ENCODE measurements at places on chromosomes 1 and 21.

GRCh38 chr1:245715291-245715701 is 560.5 kb downstream of the KIF26B start:
- DNase-seq, result no peak

- DNase-seq, result no peak
Observed at GRCh38 chr1:33221385-33221758, 34.9 kb upstream of the ZNF362 start.

DNA sequence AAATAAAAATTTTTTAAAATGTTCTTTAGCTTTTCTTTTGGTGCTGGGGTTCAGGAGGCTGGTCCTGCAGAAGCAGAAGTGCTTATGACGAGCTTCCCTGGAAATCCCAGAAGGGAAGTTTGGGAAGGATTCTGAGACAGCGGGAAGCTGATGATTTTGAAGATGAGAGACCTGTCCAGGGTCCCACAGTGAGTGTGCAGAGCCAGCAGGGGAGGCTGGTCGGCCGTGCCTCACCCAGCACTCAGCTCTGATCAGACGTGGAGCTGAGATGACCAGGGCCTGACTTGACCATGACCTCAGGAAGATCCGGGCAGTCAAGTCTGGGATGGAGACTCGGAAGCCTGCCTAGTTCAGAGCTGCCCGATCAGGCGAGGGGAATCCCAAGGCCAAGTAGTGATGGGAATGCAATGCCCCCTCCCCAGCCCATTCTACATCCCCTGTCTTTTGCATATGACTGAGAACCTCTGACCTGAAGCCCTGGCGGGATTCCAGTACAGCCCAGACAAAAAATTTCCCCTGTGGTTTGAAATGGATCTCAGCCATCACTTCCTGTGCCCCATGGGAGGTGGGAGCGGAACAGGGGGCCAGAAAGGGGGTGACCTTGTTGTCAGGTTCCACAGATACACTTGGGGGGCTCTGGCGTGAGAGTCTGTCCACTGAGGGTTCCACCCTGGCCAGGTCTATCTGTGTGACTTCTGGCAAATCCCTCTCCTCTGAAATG is 96.8 kb upstream of the RUNX3 start:
- no peak for DNase-seq

GRCh38 chr1:228087771-228088251 is 5.3 kb downstream of the ARF1 start:
- no peak for DNase-seq

DNA sequence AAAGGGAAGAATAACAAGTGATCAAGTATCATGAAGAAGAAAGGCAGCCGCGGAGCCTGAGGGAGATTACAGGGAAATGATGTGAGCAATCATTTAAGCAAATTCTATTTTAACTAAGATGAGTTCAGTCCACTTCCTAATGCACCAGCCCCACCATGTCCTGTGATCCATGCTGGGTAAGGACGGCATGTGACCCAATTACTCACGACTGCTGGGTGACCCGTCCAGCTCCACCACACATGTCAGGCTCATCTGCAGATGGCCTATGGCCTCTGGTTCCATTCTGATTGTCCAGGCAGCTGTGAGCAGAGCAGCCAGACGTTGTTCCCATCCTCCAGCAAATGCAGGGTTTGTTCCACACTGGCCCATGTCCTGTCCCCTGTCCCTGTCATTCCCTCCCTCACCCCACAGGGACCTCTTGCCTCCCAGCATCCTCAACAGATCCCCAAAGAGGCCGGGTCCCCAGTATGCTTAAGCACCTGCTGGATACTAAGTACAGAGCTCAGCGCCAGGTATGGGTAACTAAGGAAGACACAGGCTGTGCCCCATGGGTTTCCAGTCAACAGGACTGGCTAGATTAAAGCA is 87.9 kb downstream of the MATN1 start:
- no peak for DNase-seq

- no peak for DNase-seq
Observed at GRCh38 chr1:151705753-151706463, 10.7 kb downstream of the CELF3 start.

DNA sequence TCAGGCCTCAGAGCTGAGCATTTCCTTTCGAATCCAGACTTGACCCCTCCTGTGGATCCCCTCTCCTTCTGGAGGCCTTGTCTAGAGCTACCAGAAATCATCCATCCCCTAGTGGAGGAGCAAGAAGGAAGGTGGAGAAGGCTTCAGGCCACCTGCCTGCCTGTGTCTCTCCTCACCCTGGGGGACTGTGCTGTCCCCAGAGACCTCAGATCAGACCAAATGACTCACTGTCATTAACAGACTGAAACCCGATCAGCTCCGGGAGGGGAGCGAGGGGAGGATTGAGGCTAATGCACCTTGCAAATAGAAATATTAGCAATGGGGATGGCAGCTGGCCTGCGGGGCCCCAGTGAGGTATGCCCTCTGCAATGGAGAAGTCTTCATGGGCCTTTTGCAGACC is 2.1 kb downstream of the MYBPH start:
- peak; percentile 79 for DNase-seq

DNA sequence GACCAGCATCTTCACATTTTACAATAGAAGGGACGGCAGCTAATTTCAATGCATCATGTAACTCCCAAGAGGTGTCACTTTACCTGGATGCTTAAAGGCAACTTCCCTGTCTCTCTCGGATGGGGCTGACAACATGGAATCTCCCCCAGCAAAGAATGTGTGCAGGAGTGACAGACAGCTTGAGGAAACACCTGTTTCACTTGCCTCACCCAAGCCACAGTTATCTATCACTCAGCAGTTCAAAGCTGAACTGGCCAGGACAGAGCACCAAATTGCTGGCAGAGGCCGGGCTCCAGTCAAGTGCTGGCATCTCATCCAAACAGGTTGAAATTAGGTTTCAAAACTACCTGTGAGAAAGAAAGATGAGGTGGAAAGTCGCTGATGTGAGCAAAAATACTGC is 538.0 kb upstream of the PLXNA2 start:
- no peak for DNase-seq

DNA sequence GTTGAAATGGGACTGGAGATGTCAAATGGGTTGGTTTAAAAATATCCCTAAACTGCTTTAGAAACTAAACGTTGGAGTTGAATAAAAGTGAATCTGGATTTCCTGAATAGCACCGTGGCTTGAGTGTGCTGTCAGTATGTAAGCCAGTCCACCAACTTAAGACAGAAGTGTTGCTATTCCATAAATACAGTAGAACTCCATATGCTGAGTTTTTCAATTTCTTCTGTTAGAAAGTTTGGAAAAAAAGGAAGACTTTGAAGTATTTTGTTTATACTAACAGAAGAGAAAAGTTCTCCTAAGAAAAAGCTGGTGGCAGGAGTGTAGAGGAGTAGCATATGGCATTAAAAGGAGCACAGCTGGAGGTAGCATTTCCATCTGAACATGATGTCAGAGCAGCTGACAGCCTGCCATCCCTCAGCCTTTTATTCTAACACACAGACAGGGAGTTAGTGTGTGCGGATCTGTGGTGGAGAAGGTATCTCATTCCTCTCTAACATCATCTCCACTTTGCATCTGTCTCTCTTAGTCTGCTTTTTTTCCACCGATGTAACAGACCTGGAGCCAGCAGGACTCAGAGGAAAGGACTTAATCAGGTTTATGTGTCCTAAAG is at the start of gene ZBTB18:
Gene ZBTB18, plus strand, starts transcription at position 449 of the 610 bp plus-strand sequence. Its CDS starts 149 bp downstream, at position 598.
- DNase-seq, result peak; percentile 97

DNA sequence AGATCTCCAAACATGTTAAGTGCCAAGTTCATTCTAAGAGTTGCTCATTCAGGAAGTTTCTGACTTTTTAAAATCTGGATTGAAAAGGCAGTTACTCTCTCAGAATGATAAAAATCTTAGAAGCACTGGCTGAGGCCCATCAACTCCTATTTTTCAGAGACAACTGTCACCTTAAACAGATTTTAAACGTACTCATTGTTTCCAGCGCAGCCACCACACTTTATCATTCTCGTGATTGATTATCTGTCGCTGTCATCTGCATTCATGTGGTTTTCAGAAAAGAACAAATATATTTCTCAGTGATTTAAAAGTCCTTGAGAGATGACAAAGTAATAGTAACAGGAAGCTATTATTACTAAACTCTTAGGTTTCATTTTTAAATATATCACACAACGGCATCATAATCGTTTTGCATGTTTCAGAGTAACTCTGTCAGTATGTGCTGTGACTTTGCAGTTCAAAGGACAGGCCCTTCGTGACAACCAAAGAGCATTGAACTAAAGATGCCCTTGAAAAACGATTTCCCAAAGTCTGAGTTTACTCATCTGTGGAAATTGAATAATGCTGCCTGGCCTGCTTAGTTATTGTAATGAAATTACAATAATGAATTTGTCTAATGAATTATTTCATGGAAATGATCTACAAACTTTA is 14.9 kb upstream of the KCNK1 start:
- DNase-seq, result no peak

GRCh38 chr1:3628445-3628844 is 3.6 kb downstream of the TPRG1L start:
- DNase-seq, result no peak

DNA sequence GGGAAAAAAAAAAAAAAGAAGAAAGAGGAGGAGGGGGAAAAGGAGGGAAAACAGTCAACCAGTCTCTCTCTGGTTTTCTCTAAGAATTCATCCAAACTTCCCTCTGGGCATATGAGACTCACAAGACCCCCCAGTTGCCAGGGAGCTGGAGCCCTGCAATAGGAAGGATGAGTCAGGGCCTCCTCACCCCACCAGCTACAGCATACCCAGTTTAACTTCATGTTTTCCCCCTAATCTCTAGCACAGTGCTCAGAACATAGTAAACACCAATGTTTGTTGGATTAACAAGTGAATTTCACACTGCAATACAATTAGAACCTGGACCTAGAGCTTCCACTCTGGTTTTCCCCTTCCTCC is 7.8 kb downstream of the F11R start:
- DNase-seq, result no peak

DNA sequence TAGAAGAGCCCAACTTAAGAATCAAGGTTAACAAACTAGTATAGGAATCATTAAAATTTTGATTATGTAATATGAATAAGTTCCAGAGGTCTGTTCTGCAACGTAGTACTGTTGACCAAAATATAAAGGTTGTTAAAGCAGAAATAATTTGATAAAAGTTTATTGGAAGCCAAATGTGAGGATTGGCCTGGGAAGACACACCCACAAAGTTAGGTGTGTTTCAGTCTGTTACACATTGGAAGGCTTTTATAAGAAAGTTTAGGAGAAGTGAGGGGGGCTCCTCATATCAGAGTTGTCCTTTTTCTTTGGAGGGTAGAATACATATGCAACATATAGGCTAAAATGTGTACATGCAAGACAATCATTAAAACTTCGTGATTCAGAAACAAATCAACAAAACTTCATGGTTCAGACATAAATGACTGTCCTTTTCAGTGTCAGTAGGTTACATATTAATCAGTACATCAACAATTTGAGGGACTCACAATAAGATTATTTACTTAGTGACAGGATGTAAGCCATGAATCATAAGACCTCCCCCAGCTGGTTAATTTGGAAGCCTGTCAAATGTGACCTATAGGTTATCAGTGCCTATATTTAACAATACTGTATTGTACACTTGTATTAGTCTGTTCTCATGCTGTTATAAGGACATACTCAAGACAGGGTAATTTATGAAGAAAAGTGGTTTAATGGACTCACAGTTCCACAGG is 245.0 kb upstream of the B3GALT2 start:
- DNase-seq, result no peak
